ENCODE measurements at places on chromosomes 1 and 21. TPM values are rescaled to one million over a fixed set of nuclear protein-coding genes. Genes with fewer than 3 reads are reported as not detected.
A peak's percentile ranks its signal among the peaks of the same experiment; 100 is the strongest.

The SERTAD4 gene
- 4.6 TPM for total RNA-seq

The ADAM30 gene
- not detected for total RNA-seq

The ARHGEF10L gene
- 29.0 TPM for total RNA-seq

DNA sequence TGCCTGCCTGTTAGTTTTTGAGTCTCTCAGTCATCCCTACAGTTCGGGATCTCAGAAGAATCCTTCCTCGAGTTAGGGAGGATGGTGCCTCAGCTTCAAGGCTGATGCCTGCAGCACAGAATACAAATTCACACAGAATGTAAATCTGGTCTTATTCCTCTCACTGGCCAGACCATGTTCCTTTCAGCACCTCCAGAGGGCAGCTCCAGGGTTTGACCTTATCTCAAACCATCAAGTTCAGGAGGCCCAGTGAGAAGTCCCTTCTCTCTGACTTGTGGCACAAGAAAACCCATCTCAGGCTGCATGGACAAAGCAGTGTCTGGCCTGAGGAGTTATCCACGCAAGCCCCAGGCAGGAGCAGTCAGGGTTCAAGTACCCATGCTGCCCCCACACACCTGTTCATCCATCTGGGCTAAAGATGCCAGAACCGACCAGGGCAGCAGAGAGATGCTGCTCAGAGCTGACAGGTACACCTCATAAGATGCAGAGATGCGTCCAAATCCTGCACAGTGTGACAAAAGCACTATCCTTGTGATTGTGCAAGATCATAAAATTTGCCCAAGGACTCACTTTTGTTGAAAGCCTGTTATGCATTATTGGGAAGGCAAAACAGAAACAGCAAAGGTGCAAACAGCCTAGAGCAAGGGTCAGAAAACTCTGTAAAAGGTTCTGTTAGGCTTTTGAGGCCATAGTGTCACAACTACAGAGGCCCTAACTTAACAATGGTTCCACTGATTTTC, 49.8 kb downstream of the BCAR3 start:
- peak overlapping the region; percentile 51 for H3K27ac ChIP-seq
- peaks cover 52% of the 10 kb centered on the region for H3K4me1 ChIP-seq
- no peak overlapping the region for H3K4me3 ChIP-seq
- peaks cover 36% of the 10 kb centered on the region for H3K36me3 ChIP-seq

DNA sequence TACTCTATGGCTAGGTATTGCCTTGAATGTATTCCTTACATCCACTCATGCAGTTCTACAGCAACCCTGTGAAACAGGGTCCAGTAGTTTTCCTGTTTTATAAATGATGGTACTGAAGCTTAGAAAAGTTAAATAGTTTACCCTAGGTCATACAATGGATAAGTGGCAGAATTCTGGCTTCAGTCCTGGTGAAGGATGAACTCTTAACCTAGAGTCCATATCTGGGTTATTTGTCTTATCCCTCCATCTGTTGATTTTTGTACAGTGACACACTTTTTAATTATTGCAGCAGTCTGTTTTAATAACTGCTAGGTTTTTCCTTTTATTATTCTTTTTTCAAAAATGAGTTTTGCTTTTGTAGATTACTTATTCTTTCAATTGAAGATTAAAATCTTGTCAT, 263.9 kb downstream of the DNM3 start:
- no peak overlapping the region for H3K27ac ChIP-seq
- H3K4me1 ChIP-seq, result peaks cover 41% of the 10 kb centered on the region
- no peaks in the 10 kb centered on the region for H3K27me3 ChIP-seq
- DNase-seq, result no peak

- H3K27ac ChIP-seq, result no peak overlapping the region
Observed at GRCh38 chr1:9100471-9101043, 28.3 kb downstream of the GPR157 start.

DNA sequence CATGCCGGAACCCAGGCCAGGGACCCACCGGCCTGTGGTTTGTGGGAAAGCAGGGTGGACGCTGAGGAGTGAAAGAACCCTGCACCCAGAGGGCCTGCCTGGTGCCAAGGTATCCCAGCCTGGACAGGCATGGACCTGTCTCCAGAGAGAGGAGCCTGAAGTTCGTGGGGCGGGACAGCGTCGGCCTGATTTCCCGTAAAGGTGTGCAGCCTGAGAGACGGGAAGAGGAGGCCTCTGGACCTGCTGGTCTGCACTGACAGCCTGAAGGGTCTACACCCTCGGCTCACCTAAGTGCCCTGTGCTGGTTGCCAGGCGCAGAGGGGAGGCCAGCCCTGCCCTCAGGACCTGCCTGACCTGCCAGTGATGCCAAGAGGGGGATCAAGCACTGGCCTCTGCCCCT, 18.5 kb downstream of the CSF1 start:
- DNase-seq, result no peak
- no peak overlapping the region for H3K4me3 ChIP-seq
- no peaks in the 10 kb centered on the region for H3K27me3 ChIP-seq
- H3K27ac ChIP-seq, result no peak overlapping the region
- H3K36me3 ChIP-seq, result peaks cover 40% of the 10 kb centered on the region

GRCh38 chr1:216614011-216614934, 109.0 kb downstream of the ESRRG start:
- peaks cover 4% of the 10 kb centered on the region for H3K27me3 ChIP-seq
- H3K4me1 ChIP-seq, result no peaks in the 10 kb centered on the region
- no peak overlapping the region for H3K4me3 ChIP-seq
- no peak overlapping the region for H3K27ac ChIP-seq

DNA sequence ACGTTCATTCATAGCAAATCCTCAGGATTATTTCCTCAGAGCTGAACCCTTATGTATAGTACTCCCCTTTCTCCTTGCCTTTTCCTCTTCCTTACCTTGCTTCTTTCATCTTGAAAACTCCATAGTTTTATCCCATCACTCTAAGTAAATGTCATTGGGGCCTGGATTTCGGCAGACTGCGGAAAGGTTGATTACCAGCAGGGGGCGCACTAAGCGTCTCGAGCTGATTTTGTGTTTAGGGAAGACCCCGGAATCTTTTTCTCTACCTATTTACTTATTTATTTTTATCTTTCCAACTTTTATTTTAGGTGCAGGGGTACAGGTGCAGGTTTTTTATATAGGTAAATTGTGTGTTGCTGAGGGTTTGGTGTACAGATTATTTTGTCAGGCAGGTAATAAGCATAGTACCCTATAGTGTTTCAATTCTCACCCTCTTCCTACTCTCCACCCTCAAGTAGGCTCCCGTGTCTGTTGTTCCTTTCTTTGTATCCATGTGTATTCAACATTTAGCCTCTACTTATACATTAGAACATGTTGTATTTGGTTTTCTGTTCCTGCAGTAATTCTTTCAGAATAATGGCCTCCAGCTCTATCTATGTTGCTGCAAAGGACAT, 11.4 kb upstream of the MTARC1 start:
- H3K27me3 ChIP-seq, result no peaks in the 10 kb centered on the region
- H3K36me3 ChIP-seq, result no peaks in the 10 kb centered on the region
- DNase-seq, result peak; percentile 15
- H3K4me3 ChIP-seq, result no peak overlapping the region

DNA sequence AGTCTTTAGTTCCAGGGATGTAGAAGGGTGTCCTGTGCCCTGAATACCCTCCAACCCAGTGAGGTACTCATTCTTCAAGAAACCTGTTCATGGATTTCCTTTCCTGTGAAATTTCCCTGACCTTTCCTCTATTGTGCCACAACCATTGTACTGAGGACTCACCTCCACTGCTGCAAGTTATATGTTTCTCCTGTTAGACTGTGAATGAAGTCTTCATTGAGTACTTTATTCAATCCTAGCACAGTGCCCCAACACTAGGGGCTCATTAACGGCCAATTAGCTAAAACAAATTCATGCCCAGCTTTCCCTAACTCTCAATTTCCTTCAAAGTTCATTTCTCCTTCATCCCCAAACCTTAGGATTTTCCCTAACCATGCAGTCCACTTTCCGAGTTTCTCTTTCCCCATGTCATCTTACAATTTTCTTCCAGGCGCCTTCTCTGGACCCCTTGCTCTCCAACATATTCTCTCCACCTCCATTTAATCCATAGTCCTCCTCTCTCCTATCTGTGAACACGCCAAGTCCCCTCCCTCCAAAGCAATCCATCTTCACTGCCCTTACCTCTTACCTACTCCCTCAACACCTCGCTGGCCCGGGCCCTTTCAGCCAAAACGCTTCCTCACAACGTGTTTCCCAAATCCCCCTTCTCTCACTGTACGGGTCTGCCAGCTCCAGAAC, 1.3 kb downstream of the TRIM33 start:
- peak overlapping the region; percentile 90 for H3K4me3 ChIP-seq
- H3K27me3 ChIP-seq, result peaks cover 2% of the 10 kb centered on the region
- peak overlapping the region; percentile 52 for H3K27ac ChIP-seq
- peaks cover 7% of the 10 kb centered on the region for H3K36me3 ChIP-seq
- peaks cover 51% of the 10 kb centered on the region for H3K4me1 ChIP-seq

DNA sequence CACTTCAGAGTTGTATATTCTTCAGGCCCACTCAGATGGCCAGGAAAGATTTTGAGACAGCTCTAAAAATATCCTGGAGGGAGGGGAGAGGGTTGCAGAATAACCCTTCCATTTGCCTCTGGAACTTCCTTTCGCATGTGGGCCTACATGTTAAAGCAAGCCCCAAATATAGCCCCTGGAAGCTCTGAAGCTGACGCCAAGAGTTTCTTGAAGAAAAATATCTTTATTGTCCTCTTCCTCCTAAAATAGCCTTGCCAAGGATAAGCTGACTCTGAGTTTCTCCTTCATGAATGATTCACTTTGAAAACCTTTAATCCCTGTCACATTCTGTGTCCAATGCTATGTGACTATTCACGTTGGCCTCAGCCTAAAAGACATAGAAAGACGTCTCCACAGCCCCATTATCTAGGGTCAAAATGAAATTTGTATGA, 6.4 kb downstream of the C1orf116 start:
- DNase-seq, result peak; percentile 54
- H3K4me1 ChIP-seq, result peaks cover 85% of the 10 kb centered on the region
- H3K27me3 ChIP-seq, result no peaks in the 10 kb centered on the region
- 0 out of 2 replicates have a peak, but pooled peaks cover 5% of the 10 kb centered on the region for H3K36me3 ChIP-seq

DNA sequence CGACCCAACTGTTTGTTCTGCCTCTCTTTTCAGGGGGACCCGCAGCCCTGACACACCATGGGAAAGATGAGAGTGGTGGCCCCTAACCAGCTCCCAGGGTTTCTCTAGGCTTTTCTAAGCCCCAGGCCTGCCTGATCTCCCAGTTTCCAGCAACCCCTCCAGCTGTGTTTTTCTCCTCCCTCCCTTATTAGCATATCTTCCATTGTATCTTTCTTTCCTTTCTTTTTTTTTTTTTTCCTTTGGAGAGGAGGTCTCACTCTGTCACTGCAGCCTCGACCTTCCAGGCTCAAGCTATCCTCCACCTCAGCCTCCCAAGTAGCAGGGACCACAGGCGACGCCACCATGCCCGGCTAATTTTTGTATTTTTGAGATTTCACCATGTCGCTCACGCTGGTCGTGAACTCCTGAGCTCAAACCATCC, 1.8 kb upstream of the CERS2 start:
- H3K36me3 ChIP-seq, result no peaks in the 10 kb centered on the region
- peak overlapping the region; percentile 5 for H3K4me3 ChIP-seq
- peak overlapping the region; percentile 94 for H3K27ac ChIP-seq
- peaks cover 51% of the 10 kb centered on the region for H3K4me1 ChIP-seq

DNA sequence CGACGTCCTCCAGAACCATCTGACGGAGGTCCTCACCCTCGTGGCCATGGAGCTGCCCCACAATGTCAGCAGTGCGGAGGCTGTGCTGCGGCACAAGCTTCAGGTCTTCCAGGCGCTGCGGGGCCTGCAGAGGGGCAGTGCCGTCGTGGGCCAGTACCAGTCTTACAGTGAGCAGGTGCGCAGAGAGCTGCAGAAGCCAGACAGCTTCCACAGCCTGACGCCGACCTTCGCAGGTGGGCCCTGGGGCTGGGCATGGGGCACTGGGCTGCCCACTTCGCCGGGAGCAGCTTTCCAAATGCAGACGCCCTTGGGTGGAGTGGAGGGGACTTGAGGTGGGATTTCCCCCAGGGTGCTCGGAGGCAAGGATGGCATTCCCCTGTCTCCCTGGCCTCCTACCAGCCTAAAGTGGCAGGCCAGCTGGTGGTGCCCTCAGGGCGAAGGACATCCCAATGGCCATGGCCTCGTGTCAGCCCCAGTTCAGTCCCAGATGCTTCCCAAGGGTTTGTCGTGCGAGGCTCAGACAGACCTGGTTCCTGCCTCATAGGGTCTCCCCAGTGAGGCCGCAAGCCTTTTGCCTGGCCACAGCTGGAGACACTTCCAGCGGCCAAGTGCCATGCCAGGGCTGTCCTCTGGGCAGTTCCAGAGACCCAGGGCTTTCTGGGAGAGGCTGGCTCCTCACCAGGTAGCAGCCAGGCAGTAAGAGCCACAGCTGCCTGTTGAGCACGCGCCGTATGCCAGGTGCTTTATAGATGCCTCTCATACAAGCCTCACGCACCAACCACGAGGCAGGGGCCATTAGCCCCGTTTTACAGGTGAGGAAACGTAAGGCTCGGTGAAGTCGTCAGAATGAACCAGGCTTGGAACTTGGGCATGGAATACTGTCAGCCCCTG, 27.8 kb downstream of the H6PD start:
- H3K4me1 ChIP-seq, result peaks cover 13% of the 10 kb centered on the region
- no peak overlapping the region for H3K27ac ChIP-seq
- H3K27me3 ChIP-seq, result no peaks in the 10 kb centered on the region
- no peak overlapping the region for H3K4me3 ChIP-seq

DNA sequence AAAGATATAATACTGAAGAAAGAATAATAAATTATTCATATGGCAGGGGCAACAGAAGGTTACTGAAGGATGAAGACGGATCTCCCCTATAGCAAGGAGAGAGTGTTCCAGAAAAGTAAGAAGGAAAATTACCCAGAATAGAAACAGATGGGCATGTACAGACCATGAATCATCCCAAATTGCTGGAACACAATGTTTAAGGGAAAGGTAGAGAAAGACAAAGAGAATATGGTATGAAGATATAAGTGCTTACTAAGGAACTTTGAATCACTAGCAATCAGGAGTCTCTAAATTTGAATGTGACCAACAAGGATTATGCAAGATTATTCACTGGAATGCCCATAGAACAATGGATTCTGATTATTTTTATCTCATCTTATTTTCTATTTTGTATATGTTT, 375.4 kb downstream of the COL11A1 start:
- H3K36me3 ChIP-seq, result no peaks in the 10 kb centered on the region
- no peak for DNase-seq
- no peaks in the 10 kb centered on the region for H3K27me3 ChIP-seq
- H3K4me1 ChIP-seq, result peaks cover 35% of the 10 kb centered on the region
- no peak overlapping the region for H3K4me3 ChIP-seq
- no peak overlapping the region for H3K27ac ChIP-seq

GRCh38 chr1:36089393-36090121, 865 bp downstream of the ADPRS start:
- peaks cover 12% of the 10 kb centered on the region for H3K4me1 ChIP-seq
- peaks cover 11% of the 10 kb centered on the region for H3K36me3 ChIP-seq
- peak overlapping the region; percentile 98 for H3K4me3 ChIP-seq
- peaks cover 4% of the 10 kb centered on the region for H3K27me3 ChIP-seq

GRCh38 chr1:33149453-33150190, 32.2 kb downstream of the TRIM62 start:
- no peak for DNase-seq
- no peaks in the 10 kb centered on the region for H3K27me3 ChIP-seq
- H3K4me1 ChIP-seq, result peaks cover 12% of the 10 kb centered on the region
- no peak overlapping the region for H3K27ac ChIP-seq

- H3K27ac ChIP-seq, result no peak overlapping the region
- DNase-seq, result no peak
- H3K36me3 ChIP-seq, result no peaks in the 10 kb centered on the region
- no peaks in the 10 kb centered on the region for H3K4me1 ChIP-seq
- peaks cover 36% of the 10 kb centered on the region for H3K27me3 ChIP-seq
Observed at GRCh38 chr1:7581754-7582459, 189.2 kb upstream of the VAMP3 start.

Data from HFFc6 (cell line).